ENCODE measurements at places on chromosomes 5 and 9.

DNA sequence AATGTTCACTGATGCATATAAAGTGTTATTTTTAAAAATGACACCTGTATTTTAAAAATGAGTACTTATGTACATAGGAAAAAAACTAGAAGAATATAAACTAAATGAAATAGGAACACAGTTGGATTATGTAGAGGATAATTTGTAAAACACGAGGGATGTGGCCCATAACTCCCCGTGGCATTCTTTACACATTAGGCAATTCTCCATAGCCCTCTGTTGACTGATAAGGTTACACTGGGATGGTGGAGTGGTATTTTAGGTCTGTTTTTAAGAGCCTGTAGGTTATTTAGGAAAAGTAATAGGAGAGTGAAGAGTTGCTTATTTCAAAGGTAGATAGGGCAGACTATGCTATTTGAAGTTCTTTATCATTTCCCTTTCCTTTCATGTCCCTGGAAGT lies 1.8 kb downstream of the CAVIN4 start:
- DNase-seq: no peak

DNA sequence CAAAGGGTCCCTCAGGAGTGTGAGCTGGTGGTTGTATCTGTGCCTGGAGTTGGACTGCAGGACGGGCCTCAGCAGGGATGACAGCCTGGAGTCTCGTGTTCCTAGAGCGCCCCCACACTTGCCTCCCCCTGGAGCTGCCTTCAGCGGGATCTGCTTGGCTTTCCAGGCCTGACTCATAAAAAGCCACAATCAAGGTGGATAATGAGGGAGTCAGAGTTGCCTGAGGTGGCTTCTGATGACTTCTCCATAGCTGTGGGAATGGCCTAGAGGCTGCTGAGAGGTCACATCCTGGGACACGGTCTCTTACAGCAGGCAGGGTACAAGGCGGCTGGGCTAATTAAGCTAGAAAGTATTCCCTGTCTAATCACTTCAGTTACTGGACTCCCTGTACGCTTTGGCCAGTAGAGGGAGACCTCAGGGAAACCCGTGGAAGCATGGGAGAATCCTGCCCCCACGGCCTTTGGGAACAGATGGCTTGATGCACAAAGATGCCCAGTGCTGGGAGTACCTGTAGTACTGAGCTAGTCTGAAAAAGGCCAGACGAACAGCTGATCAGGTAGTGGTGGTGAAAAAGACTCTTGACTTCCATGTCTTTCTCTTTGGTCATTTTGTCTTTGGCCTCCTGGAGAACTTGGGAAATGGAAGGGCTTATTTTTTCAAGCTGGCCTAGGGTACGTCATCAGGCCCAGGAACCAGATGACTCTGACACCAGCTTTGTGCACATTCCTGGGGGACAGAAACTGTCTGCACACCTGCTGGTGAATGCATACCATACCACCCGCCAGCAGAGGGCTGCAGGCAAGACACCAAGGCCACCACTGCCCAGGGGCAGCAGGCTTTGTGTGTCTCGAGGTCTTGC lies 16.1 kb upstream of the FRRS1L start:
- DNase-seq: no peak

DNA sequence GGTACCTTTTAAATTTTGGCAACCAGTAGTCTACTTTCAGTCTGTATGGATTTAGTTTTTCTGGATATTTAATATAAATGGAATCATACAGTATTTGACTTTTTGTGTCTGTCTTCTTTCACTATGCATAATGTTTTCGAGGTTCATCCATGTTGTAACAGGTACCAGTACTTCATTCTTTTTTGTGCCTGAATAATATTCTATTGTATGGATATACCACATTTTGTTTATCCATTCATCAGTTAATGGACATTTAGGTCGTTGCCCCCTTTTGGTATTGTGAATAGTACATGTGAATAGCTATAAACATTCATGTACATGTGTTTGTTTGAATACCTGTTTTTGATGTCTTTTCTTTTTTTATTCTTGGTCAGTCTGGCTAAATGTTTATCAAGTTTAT lies 19.1 kb upstream of the TBCA start:
- no peak for DNase-seq

GRCh38 chr9:70389621-70390266 lies 24.7 kb downstream of the KLF9 start:
- DNase-seq: no peak

- DNase-seq: no peak
Measured at GRCh38 chr9:79868567-79869189, 296.9 kb downstream of the TLE4 start.

DNA sequence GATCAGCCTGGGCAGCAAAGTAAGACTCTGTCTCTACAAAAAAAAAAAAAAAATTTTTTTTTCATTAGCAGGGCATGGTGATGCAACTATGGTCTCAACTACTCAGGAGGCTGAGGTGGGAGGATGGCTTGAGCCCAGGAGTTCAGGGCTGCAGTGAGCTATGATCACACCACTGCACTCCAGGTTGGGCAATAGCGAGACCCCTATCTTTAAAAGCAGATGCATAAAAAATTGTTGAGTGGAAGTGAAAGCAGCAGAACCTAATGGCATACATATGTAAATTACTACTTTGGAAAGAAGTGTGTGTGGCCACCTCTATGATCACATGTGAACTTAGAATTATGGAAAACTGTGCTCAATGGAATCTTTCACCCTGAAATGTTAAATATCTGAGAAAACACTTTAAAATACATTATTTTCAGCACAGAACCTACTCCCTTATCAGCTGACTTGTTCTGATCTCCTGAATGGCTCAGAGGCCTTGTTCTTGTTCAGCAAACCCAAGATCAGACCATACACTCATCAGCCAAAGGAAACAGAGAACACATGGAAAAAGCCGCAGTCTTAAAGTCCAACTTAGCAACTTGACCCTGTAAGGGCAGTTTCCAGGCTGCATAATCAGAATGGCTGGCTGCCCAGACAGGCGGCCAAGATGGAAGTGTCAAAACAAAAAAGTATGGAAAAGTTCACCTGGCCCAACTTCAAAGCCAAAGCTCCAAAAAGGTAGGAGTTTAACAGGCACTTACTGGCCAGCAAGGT lies 56.5 kb downstream of the SIL1 start:
- no peak for DNase-seq

- peak; percentile 4 for DNase-seq
Measured at GRCh38 chr5:158435161-158435616, 576.2 kb upstream of the CLINT1 start.

- DNase-seq: no peak
Measured at GRCh38 chr5:54457094-54457862, 1.8 kb downstream of the HSPB3 start.

DNA sequence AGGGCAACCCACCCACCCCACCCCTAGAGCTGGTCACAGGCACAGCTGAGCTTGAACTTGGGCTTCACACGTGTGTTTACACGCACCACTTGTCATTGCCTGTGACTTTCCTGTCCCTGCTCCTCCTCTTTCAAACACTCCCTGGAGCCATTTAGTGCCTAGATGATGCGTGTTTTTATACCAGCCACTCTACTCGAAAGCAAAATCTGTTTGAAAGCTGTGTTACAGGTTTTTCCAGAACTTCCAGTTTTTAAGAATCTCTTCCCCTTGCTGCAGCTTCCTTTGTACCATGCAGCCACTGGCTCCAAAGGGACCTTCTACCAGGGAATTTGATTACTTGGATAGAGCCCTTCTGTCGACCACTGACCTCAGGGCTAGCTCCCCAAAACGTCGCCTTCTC lies 78.8 kb upstream of the SPRY4 start:
- no peak for DNase-seq

DNA sequence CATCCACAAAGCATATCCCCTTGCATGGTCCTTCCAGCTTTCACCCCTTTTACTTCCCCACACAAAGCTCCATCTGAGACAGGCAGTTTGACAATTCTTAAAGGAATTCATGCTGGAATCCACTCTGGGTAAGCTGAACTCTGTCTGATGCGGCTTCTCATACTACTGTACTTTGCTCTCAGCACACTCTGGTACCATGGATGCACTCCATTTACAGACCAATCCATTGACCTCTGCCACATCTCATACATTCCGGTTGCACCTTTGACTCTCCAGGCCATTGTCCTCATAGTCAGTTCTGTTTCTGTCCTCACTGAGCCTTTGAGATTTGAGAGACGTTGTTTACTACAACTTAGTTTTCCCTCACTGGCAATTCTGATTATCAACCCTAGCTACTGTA lies 12.2 kb downstream of the SPATA9 start:
- DNase-seq: no peak

DNA sequence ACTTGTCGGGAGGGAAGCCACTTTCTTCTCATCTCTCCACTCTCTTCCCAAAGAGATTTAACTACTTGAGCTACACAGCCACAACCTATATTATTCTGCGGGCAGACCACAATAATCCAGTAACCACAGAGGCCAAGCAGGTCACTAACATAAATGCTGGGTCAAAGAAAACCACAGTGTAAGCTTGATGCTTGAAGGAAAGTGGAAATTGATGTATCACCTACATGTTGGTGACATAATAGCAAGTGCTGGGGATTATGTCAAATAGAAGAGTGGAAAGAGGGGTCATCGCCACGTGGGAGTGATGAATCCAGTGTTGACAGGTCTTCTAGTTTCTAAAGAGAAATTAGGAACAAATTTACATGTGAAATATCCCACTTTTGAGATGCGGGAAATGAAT lies 40.9 kb downstream of the RFK start:
- no peak for DNase-seq

- no peak for DNase-seq
Measured at GRCh38 chr9:89536145-89536574, 38.2 kb upstream of the SEMA4D start.

DNA sequence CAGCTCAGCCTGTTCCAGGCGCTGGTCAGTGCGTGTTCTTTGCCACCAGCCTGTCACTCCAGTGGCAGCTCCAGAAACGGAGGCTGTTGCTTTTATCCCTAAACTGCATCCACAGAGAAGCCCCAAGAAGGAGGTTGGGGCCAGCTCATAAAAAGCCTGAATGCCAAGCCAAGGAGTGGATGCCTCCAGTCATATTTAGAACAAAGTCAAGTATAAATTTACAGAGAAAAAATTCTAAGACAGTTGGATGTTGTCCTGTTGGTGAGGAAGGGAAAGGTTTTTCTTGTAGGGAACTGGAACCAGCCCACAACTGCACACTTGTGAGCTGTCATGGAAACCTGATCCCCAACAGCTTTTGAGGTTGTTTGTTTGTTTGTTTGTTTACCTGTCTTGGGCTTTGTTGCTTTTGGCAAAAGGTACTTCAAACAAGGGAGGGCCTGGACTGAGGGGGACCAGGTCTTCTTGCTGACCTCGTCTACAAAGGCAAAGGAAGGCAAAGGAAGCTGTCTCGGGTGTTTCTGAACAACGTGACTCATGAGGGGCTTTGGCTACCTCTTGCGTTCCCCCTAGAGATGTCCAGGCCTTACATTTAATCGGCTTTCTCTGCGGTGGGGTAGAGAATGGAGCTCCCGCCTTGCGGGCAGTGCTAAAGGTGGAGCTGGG lies 36.7 kb downstream of the OLFML2A start:
- DNase-seq: no peak

GRCh38 chr9:115691693-115692092 lies 461.9 kb upstream of the PAPPA start:
- DNase-seq: no peak

DNA sequence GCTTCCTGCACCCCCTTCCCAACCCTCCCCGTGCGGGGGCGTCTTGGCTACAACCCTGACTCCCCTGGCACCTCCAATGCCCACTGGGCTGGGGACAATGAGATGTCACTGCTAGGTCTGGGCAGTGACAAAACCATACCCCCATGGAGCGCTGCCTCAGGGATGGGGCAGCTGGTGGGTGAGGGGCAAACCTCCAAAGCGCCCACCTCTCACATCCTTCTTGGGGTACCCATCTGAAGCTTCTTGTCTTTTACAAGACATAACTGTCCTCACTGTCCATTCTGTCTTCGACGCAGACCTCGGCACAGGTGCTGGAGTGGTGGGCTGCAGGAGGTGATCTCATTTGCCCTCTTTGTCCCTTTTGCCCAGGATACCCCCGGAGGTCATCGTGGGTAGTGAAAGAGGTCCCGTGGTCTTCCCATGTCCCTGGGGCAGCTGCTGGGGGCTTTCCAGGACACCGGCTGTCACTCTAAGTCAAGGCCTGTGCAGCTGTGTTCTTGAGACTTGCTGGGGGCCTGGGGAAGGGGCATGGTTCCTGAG lies 27.8 kb upstream of the CSF1R start:
- no peak for DNase-seq

- DNase-seq: no peak
Measured at GRCh38 chr5:143713047-143714003, 98.6 kb upstream of the HMHB1 start.

- DNase-seq: no peak
Measured at GRCh38 chr9:96392263-96392662, 8.8 kb upstream of the SLC35D2 start.

DNA sequence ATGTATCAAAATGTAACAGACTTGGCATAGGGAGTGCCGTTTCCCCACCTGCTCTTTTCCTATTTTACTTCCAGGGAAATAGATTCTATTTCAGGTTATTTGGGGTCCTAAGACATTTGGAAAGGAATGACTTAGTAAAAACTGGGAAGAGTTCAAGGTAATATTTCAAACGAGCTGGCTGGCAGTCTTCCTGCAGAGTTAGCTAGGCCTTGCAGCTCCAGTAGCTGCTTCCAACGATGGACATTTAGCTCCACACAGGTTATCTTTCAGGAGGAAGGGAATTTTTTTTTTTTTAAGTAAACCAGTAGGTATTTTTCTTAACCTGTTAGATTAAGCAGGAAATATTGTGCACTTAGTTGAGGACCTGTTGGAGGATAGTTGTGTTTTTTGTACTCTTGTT lies 45.2 kb downstream of the TLE4 start:
- no peak for DNase-seq

- DNase-seq: no peak
Measured at GRCh38 chr5:1831257-1831656, 30.1 kb downstream of the NDUFS6 start.

All from T-cell (primary cell).